Right lung (tissue), 10 donors: ENCODE measurements at places on chromosomes 12 and 14. TPM values are rescaled to one million over a fixed set of nuclear protein-coding genes. Genes with fewer than 3 reads are reported as not detected.
A peak's percentile ranks its signal among the peaks of the same experiment; 100 is the strongest.

VCPKMT gene
- 14.0 TPM for polyA plus RNA-seq

- no peak for DNase-seq
Observed at GRCh38 chr12:109757671-109758265, 44.1 kb downstream of the FAM222A start.

GRCh38 chr14:97457575-97458085, 660.4 kb downstream of the VRK1 start:
- no peak for DNase-seq

DNA sequence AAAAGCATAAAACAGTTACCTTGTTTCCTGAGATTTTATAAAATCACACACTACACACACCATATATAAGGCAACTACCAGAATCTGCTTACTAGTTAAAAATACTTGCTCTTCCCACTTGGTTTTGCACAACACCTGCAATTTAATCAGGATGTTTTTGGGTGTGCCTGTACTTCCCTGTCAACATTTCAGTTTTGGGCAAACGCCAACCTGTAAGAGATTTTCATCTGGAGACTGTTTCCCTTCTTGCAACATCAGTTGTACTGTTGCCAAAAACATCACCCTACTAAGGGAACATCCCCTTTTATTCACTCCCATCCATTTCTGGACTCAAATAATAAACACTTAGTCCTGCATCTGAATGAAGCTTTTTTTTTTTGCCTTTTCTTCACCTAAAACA, 172.3 kb downstream of the DUSP6 start:
- peak; percentile 40 for DNase-seq

DNA sequence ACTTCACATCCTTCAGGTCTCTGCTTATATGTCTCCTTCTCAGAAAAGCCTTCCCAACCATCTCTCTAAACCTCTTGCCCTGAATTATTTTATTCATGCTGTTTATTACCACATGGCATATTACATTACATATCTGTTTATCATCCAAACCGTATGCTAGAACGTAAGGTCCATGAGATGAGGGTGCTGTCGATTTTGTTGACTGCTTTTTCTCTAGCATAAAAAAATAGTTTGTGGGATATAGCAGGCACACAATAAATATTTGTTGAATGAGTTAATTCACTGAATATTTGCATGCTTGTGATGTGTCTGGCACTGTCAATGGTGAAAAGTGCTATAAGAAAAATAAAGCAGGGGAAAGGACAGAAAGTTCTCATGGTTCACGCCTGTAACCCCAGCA, 22.9 kb downstream of the SAMD4A start:
- DNase-seq = no peak

DNA sequence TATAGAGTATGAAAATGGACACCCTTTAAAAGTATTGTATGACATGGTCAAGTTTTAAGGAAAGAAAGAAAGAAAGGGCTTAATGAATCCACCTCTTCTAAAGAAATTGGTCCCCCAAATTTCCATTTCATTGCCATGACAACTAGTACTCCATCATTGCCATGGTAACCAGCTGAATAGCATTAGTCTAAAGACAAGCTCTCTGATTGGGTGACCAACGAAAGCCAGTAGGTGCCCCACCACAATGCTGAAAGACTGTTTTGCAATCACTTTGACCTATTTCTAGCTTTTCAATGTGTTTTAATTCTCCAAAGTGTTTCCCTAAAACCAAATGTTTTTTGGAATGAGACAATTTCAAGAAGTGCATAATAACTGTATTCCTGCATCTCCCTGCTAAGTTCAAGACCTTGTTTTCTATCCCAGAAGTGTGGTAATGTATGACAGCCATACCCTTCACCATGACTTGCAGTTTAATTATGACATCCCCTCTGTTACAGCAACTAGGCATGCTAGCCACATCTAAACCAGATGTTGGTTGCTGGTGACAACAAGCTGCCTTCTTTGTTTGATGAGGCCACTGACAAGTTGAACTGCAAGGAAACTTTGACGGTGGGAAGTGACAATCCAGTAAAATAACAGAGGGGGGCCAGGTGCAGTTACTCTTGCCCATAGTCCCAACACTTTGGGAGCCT, 46.7 kb downstream of the KICS2 start:
- no peak for DNase-seq

- no peak for DNase-seq
Observed at GRCh38 chr12:91215940-91216454, 33.4 kb upstream of the DCN start.

DNA sequence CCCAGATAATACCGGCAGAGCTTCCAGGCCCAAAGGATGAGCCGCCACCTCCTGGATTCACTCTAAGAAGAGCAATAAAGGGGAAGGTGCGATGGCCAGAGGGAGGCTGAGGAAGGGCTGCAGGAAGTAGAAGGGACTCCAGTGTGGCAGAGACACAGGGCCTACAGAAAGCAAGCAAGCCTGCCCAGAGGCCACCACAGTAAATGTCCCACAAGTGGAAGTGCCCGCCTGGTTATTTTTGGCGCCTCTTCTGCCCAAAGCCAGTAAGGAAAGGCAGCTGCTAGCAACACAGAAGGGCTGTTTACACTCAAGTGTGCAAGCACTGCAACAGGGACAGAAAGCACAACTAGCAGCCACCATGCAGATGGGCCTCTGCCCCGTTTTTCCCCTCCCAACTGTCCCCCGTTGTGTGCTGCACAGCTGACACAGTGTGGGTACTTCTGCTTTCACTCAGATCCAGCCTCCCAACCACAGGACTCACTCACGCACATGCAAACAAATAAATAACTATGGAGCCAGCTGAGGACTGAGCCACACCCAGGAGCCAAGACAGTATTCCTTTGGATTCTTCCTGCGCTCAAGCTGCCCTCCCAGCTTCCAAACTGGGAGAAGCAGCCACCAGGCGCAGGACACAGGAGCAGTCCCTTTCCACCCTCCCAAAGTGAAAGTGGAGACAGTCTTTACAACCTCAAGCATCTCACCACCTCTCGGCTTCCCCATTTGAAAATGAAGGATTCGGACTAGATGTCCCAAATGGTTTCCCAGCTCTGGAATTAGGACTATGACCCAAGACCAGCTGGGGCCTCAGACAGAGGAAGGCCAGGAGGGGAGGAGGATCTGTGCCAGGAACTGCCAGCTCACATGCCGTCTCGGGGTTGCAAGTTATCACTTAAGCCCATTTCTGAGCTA, 40.0 kb upstream of the PNMA1 start:
- no peak for DNase-seq

MYF5 gene
- 1.6 TPM for polyA plus RNA-seq

DNA sequence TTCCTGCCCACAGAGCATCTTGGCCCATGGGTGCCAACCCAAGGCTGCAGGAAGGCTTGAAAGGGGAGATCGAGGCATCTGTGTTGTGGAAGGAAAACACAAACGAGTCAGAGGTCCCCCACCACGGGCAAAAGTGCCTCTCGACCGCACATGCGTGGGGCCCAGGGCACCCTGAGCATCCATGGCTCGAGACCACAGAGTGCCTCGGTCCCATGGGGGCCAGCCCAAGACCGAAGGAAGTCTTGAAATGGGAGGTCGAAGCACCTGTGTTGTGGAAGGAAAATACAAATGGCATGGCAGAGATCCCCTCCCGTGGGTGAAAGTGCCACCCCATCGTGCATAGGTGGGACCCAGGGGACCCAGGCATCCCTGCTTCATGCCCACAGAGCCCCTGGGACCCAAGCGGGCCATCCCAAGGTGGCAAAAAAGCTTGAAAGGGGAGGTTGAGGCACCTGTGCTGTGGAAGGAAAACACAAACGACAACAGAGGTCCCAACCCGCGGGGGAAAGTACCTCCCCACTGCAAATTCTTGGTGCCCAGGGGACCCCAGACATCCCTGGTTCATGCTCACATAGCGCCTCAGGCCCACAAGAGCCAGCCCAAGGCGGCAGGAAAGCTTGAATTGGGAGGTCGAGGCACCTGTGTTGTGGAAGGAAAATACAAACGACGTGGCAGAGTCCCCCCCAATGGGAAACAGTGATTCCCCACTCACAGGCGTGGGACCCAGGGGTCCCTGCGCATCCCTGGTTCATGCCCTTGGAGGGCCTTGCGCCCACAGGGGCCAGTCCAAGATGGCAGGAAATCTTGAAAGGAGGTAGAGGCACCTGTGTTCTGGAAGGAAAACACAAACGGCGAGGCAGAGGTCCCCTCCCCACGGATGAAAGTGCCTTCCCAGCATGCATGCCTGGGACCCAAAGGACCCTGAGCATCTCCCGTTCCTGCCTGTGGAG, 373.0 kb downstream of the ALG10 start:
- no peak for DNase-seq

PCED1B gene
- polyA plus RNA-seq = 1.3 TPM

PLEKHG7 gene
- polyA plus RNA-seq = 0.26 TPM

IFNG-AS1 gene
- polyA plus RNA-seq = 0.20 TPM

RHNO1 gene
- 34.9 TPM for polyA plus RNA-seq

DNA sequence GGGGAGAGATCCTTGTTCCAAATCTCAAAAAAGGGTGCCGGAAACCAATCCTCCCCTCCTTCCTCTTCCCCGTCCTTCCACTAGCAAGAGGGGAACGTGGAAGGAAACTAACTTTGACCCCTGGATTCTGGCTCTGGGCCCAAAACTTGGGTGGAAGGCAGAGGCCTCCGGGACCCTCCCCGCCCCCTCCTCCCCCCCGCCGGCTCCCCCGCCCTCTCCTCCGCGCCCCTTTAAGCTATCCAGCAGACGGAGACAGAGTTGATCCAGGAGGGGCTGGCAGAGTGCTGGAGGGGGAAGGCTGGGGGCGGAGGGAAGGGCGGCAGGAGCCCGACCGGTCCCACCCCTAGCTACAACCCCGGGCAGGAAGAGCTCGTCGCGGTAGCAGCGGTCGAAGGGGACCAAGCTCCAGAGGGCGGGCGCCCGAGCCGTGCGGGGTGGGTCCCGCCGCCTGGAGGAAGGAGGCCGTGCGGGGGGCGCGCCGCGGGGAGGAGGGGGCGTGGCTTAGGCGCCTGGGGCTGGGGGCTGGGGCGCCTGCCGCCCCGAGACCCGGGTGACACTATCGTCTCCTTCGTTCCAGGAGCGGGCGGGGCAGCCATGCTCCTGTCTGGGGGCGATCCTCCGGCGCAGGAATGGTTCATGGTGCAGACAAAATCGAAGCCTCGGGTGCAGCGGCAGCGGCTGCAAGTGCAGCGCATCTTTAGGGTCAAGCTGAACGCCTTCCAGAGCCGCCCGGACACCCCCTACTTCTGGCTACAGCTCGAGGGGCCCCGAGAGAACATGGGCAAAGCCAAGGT, at the start of gene NYNRIN:
Gene NYNRIN, plus strand, starts transcription at position 351 of the 794 bp plus-strand sequence. Its CDS starts 244 bp downstream, at position 595.
- peak; percentile 86 for DNase-seq

GRCh38 chr12:109393437-109394345, 46.0 kb downstream of the MYO1H start:
- peak; percentile 41 for DNase-seq

GRCh38 chr14:33271216-33271615, 332.5 kb downstream of the NPAS3 start:
- DNase-seq = no peak

DNA sequence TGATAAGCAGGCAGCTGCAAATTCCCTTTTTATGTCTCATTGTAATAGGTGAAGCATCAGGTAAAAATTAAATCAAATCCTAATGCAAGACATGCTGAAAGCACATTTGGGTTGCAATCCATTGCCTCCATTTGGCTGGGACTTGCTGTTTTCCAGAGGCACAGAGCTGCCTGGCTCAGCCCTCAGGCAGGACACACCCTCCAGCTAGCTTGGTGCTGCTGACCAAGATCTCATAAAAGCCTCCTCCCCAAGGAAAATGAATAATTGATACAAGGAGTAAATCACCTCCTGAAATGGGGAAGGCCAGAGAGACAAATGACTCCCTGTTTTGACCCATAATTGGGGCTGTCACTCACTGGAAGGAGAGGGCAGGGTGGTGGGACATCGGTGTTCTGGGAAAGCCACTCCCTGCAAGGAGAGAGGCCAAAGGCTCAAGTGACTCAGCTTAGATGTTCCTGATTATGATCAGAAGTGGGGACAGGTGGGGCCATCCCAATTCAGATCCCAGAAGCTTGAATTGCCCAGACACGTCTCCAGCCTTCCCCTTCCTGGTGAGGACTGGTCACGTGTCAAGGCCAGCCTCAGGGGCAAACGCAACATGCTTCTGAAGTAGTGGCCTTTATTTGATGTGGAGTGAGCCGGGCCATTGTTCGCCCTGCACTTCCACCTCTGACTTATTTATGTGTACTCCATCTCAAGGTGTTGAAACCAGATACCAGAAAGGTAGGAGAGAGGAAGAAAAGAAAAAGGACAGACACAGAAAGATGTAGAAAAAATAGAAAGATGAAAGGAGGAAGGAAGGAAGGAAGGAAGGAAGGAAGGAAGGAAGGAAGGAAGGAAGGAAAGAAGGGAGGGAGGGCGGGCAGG, 773.7 kb downstream of the BCL11B start:
- no peak for DNase-seq

BDKRB1 gene
- polyA plus RNA-seq = 0.13 TPM

ABHD4 gene
- polyA plus RNA-seq = 46.7 TPM

DNA sequence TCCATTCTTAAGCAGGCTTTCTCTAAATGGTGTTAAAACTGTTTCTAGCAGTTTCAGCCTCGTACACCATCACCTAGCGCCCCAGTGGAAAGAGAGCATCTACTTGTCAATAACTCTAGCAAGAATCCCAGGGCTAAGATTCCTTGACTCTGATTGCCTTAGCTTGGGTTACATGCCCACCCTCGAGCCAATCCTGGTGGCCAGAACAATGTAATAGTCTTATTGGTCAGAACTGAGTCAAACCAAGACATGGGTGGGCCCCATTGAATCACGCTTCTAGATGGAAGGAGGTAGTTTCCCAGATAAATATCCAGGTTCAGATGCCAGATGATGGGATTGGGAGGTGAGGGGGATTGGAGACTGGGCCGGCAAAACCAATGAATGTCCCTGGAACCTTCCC, 55.9 kb upstream of the MED13L start:
- DNase-seq = no peak

DNAH10 gene
- 3.3 TPM for polyA plus RNA-seq

DNA sequence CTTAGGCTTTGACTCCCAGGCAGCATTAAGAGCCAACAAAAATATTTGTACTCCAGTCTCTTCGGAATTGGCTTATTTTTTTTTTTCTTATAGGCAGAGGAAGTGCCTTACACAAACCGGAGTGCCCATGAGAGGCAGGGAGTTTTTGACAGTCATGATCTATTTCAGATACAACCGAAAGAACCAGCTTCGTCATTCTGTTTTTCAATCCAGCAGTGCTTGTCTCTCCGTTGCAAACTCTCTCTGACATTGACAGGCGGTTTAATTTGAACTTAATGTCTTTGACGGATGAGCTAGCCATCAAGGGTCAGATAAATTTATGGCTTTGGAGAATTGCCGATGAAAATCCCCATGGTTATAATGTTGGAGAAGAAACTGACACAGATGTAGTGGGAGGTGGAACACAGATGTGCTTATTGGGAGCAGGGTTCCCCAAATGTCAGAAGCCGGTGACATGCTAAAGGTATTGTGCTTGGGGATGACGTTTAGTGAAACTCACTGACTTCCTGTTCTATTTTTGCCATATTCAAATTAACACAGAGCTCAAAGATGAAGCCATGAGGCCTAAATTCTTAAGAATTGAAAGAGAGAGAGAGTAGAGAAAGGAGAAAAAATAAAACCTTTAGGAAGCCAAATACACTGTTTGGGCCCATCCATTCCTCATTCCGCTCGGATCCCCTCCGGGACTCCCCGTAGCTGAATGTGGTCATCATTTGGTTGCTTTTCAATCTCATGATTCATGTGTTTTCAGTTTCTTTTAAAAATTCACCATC, 59.7 kb downstream of the PLXNC1 start:
- no peak for DNase-seq

GRCh38 chr14:56280843-56281242, 162.6 kb downstream of the PELI2 start:
- no peak for DNase-seq

- no peak for DNase-seq
Observed at GRCh38 chr12:31236998-31237637, 88.8 kb downstream of the SINHCAF start.

FAM177A1 gene
- 53.3 TPM for polyA plus RNA-seq

SDR9C7 gene
- 0.09 TPM for polyA plus RNA-seq

C1QL4 gene
- not detected for polyA plus RNA-seq
